ENCODE measurements at places on chromosomes 2 and 18.

DNA sequence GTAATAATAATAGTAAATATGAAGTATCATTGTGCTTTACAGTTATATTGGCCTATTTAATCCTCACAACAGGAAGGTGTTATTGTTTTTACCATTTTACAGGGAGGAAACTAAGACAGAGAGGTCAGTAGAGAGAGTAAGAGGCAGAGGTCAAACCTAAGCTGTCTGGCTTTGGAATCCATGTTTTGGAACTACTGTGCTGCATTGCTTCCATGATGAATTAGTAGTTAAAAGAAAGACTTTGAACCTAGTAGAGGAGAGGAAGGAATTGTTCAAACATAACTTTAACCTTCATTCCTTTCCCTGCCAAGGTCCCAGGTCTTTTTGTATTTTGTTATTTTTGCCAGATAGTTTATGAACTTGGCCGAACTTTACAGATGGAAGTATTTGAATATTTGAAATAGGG lies 80.9 kb downstream of the PHLPP1 start:
- no peak for DNase-seq

- DNase-seq: no peak
Observed at GRCh38 chr2:63052411-63053080, 1.9 kb downstream of the OTX1 start.

DNA sequence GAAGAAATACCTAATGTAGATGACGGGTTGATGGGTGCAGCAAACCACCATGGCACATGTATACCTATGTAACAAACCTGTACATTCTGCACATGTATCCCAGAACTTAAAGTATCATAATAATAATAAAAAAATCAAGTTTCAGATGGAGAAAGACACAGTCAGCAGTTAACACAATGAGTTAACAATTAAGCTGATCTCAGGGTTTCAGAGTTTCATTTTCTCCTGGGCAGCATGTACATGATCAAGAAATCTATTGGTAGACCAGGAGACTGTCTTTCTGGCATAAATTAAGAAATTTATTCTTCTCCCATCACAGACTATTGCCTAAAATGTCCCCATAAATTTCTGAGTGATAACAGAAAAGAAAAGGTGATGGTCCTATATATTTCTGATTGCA lies 155.3 kb downstream of the RAD51AP2 start:
- no peak for DNase-seq

GRCh38 chr2:224927011-224927410 lies 115.3 kb downstream of the DOCK10 start:
- DNase-seq: no peak

GRCh38 chr2:14642499-14642898 lies 10.0 kb downstream of the LRATD1 start:
- no peak for DNase-seq

DNA sequence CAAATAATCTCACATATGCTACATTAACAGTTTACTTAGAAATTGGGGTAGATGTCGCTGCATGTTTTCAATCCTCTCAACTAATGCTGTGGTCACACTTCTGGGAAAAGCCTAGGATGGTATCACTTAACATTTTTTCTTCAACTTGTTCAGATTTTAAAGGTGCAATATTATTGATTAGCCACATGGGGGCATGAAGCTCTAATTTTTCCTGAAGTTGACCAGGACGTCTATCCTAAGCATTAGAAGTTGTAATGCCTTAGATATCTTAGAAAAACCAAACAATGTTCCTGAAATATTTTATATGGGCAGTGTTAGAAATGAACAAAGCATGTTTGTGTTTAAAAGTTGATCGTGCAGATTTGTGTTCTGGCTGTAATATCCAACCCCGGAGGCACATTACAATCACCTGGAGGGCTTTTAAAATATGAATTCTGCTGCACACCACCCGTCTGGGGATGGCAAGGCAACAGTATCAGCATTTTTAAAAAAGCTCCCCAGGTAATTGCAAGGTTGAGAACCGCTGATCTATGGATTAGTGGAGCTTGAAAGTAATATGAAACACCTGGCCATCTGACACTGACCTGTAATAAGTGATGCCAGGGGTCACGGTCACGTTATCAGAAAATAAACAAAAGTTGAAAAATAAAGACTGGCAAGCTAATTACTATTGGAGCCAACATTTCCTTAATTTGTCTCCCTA lies 100.5 kb upstream of the LMAN1 start:
- DNase-seq: no peak

- no peak for DNase-seq
Observed at GRCh38 chr2:33021542-33022227, 74.9 kb downstream of the LTBP1 start.

DNA sequence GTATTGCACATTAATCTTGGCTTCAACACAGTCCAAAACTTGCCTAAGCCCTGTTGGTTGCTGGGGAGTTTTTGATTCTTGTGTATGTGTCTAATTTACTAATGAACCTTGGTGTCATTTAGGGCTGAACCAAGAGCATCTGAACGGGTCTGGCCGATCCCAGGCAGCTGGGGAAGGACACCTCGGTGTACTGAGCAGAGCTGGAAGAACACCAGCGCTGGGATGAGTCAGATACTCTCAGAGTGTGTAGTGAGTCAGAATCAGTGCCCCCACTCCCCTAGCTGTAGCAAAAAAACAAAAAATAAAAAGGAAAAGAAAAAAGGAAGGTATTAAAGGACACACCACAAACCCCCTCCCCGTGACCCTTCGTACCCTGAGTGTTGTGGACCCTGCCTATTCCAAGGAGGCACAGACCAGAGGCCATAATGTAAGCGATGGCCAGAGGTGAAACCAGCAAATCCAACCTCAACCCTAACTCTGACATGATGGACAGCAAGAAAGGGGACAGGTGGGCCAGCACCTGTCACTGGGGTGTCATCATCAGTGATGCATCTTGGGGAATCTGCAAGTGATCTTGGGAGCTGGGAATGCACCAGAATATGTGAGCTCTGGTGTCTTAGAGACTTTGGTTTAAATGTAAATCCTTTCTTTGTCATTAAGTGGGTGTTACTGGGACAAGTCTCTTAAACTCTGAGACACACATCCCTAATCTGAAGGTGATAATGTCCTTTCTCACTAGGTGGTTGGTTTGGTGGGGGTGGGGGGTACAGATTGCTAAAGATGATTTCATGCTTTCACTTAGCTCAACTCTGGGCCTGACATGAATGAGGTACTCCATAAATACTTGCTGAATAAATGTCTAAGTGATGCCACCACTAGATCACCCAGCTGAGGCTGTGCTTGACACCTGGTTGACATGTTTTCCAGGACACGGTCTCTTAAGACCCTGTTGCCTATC lies 34.2 kb upstream of the NCOA1 start:
- no peak for DNase-seq

- DNase-seq: no peak
Observed at GRCh38 chr2:172249986-172250385, 147.3 kb upstream of the DLX2 start.

GRCh38 chr18:27094621-27095020 lies 90.5 kb downstream of the CHST9 start:
- no peak for DNase-seq

DNA sequence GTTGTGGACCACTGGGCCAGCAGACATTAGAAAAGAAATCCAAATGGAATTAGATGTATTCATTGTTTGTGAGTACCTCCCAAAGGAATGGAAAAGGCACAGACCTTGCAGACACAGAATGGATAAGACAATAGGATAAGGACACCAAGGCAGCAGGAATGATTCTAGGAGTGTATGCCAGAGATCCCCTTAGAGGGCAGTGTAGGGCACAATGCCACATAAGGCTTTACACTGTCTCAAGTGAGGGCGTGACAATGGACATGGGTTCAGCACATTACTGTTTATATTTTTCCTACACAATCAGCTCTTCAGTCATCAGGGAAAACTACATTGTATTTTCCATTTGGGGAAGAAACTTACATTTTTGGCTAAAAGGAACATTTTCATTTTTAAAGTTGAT lies 250.9 kb downstream of the PTH2R start:
- no peak for DNase-seq

DNA sequence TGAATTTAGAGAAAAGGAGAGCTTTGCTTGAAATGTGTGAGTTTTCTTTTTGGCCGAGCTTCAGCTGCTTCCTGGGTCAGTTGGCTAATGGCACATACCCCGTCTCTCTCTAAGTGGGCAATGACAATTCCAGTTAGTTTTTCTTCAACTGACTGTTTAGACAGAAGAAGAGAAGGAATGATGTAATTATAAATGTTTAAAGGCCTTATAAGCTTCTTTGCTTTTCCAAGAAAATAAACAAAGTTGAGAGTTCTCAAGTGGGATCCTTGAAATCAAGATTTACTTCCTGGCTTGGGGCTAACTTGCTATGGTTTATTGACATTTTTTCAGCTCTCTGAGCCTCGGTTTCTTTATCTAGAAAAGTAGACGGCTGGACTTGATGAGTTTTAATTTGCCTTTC lies 794.9 kb upstream of the ACVR2A start:
- no peak for DNase-seq

DNA sequence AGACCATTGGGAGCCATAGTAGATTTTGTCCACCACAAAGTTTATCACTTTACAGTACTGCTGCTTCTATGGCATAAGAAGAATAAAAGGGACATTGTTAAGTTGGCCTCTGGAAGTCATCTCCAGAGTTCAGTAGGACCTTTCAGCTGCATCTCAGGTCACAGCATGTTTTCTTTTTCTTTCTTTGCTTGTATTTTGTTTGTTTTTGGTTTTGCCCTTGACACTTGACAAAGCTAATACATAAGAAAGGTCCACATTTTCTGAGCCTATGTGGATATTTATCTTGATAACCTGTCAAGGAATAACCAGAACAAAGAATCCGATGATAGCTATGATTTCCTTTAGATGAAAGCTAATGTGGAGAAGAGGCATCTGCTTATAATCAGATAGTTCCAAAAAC lies 101.6 kb upstream of the XIRP2 start:
- DNase-seq: no peak
